Calu3 (cell line): ENCODE measurements at places on chromosomes 3 and 15. TPM values are rescaled to one million over a fixed set of nuclear protein-coding genes. Genes with fewer than 3 reads are reported as not detected.
A peak's percentile ranks its signal among the peaks of the same experiment; 100 is the strongest.

DNA sequence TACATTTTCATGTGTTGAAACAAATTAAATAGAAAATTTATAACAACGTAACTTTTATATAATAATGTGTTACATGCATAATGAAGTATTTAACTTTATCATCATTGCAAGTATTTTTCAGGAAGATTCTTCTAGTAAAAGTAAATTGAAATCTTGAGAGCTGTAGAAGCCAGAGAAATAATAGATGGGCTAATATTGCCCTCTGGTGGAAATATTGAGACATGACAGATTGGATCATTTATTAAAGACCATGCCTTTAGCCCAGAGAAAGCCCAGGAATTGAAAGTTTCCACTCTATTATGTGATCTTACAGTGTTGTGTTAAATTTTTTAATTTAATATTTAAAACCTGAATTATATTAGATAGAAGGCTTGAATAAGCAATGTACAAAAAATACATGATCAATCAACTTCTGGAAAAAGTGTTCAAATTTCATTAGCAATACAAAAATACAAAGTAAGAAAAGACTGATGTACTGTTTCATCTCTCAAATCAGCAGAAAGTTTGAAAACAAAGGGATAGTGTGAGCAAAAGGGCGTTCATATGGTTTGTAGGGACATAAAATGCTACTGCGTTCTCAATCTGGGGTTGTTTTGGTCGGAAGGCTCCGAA, 52.7 kb upstream of the SPTSSB start:
- H3K27me3 ChIP-seq = no peaks in the 10 kb centered on the region
- no peak overlapping the region for H3K27ac ChIP-seq
- no peak for DNase-seq
- H3K4me1 ChIP-seq = peaks cover 9% of the 10 kb centered on the region
- H3K4me3 ChIP-seq = no peak overlapping the region

Gene PBRM1
- total RNA-seq = 48.5 and 54.9 TPM in 2 replicates

GRCh38 chr15:55320238-55320550, 1.2 kb downstream of the PIGB start:
- no peak overlapping the region for H3K27ac ChIP-seq
- peak overlapping the region; percentile 98 for H3K4me3 ChIP-seq

Gene TGM4
- 0.14 and 0.39 TPM in 2 replicates for total RNA-seq

DNA sequence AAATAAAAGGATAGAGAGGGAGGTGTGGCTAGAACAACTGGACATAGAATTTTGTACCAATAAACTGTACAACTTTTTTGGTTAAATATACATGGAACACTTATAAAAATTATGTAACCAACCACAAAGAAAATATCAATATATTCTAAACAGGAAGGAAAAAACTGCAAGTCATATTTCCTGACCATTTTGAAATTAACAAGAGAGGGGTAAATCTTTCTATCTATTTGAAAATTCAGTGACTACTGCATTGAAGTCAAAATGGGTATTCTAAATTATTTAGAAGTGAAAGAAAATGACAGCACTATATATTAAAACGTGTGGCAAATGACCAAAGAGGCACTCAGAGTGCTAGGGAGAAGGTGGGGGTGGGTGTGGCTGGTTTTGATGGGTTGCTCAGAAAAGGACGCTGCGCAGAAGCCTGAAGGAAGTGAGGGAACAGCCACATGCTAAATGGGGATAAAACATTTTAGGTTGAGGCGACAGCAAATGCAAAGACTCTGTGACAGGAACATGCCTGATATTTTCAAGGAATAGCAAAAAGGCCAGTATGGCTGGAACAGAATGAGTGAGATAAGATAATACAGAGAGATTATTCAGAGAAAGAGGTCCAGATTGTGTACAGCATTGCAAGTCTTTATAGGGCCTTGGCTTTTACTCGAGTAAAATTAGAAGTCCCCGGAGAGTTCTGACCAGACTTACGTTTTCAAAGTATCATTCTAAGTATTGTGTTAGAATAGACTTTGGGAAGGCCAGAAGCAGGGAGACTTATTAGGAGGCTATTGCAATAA, 41.1 kb downstream of the ERICH6 start:
- H3K27me3 ChIP-seq = peaks cover 20% of the 10 kb centered on the region
- H3K27ac ChIP-seq = no peak overlapping the region
- DNase-seq = no peak
- no peaks in the 10 kb centered on the region for H3K4me1 ChIP-seq

Gene LRRC31
- total RNA-seq = 2.8 and 3.3 TPM in 2 replicates

DNA sequence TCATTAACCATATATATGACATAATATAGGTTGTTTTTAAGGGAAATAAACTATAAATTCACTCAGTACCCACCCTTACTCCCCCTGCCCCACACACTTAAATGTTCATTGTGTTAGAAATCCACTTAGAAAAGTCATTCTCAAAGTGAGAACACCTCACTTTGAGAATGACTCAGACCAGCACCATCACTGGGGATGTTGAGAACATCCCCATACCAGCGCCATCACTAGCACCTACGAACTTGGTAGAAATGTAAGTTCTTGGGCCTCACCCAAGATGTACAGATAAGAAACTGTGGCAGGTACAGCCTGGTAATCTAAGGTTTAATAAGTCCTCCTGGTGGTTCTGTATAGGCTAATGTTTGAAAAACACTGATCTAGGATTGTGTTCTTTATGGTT, 362.6 kb downstream of the LPP start:
- DNase-seq = no peak
- no peaks in the 10 kb centered on the region for H3K36me3 ChIP-seq
- no peak overlapping the region for H3K4me3 ChIP-seq
- peaks cover 8% of the 10 kb centered on the region for H3K4me1 ChIP-seq
- no peak overlapping the region for H3K27ac ChIP-seq

DNA sequence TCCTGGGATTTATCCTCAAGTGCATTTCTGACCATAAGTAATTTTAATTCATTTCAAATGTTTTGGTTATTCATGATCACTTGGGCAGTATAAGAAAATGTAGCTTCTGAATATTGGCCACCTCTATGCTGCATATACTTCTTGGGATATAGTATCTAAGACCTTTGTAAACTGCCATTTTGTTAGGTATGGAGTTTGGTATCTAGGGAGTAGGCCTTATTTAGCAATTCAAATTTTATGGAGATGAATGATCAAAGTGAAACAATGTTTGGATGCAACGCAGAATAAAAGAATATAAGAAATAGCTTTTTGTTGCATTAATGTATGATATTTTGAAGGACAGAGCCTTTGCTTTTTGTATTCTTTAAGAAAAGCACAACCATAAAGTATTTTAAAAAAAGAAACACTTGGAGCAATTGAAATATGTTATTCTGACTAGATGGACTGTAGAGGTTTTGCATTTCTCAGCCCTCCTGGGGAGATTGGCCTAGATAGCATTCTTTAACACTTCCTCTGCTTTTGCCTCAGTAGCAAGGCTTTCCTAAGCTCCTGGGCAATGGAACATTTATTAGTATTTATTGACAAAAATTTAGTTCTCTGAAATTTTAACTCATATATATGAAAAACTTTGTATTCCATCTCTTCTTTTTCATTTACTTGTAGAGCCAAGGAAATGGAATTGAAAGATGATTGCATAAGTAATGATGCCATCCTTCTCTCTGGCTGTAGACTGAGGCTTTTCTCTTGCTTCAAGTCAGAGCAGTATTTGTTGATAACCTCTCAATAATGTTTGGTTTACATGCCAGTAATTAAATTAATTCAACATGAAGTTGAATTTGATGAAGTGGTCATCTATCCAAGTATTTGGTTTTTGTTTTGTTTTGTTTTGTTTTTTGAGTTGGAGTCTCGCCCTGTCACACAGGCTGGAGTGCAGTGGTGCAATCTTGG, 61.8 kb upstream of the UTS2B start:
- H3K36me3 ChIP-seq = peaks cover 24% of the 10 kb centered on the region
- no peak for DNase-seq
- no peaks in the 10 kb centered on the region for H3K27me3 ChIP-seq
- H3K4me3 ChIP-seq = no peak overlapping the region

GRCh38 chr15:96428742-96429141, 98.2 kb downstream of the NR2F2 start:
- H3K27ac ChIP-seq = no peak overlapping the region
- no peaks in the 10 kb centered on the region for H3K36me3 ChIP-seq

GRCh38 chr15:39432026-39432425, 148.9 kb upstream of the THBS1 start:
- no peaks in the 10 kb centered on the region for H3K36me3 ChIP-seq
- H3K4me1 ChIP-seq = peaks cover 12% of the 10 kb centered on the region
- DNase-seq = no peak

DNA sequence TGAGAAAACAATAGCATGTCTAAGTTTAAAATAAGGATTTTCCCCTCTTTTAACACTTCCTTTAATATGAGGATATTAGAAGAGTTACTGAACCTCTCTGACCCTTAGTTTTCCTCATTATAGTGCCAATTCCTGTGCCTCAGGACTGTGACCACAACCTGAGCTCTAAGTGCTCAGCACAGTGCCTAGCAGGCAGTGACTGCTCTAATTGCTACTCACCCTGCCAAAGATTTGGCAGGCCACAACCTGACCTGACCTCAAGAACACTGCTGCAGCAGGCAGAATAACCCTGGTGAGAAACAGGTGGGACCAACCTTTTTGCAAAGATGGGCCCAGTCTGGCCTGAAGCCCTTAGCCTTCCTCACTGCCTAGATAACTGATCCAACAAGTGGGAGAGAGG, 35.7 kb downstream of the NBEAL2 start:
- H3K36me3 ChIP-seq = peaks cover 32% of the 10 kb centered on the region
- H3K27ac ChIP-seq = no peak overlapping the region
- DNase-seq = no peak
- no peak overlapping the region for H3K4me3 ChIP-seq

DNA sequence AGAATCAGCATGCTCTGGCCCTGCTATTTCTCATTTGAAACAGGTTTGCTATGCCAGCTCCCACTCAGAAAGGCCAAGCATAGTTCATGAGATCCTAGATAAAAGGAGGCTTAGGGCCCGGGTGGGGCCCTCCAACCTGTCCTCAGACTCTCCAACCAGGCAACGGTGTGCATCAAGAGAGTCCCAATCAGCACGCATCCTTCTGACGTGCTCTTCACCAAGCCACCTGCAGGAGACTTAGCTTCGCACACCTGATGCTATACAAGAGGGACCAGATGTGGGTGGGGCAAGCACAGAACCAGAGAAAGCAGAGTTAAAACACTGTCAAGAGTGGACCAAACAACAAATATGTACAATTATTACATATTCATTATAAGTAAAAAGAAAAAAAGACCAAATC, 17.3 kb downstream of the STIMATE start:
- H3K36me3 ChIP-seq = no peaks in the 10 kb centered on the region
- H3K27ac ChIP-seq = no peak overlapping the region
- no peaks in the 10 kb centered on the region for H3K27me3 ChIP-seq
- H3K4me3 ChIP-seq = no peak overlapping the region

GRCh38 chr3:122100083-122100482, 44.9 kb downstream of the CD86 start:
- H3K27me3 ChIP-seq = no peaks in the 10 kb centered on the region
- no peak for DNase-seq
- no peak overlapping the region for H3K27ac ChIP-seq
- H3K4me3 ChIP-seq = no peak overlapping the region
- H3K4me1 ChIP-seq = peaks cover 19% of the 10 kb centered on the region

DNA sequence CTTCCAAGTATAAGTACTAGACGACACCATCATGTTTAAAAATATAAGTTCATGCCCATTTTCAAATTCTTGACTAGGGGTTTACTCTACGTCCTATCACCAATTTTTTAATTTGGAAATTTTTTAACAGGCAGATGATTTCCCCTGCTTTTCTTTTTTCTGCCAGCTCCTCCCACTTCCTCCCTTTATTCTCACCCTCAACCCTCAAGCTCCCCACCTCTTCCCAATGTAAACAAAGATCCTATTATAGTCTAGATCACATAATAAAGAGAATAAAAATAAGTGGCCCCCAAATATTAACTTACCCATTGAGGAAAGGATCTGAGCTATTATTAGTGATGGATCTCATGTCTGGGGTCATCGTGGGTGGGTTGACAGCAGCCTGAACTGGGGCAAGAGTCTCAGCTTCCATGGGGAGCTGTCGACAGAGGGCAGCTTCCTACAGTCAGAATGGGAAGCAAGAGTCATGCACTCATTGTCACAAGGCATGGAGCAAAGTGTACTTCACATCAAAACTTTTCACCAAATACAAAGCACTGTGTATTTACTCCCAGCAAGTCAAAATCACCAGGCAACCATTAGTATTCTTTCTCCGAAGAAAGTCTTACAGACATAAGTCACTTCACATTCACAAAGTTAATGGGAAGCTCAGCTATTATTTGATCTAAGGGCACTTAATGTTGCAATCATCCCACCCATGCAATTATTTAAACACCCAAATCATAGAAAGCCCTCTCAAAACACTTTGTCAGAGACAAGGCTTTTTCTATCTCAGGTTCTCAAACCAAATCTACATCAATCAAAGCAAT, 53.2 kb downstream of the TM4SF4 start:
- H3K4me3 ChIP-seq = no peak overlapping the region
- no peak for DNase-seq
- H3K27ac ChIP-seq = peak overlapping the region; percentile 75
- peaks cover 32% of the 10 kb centered on the region for H3K4me1 ChIP-seq

GRCh38 chr3:176159796-176160195, 1037.5 kb downstream of the TBL1XR1 start:
- H3K4me1 ChIP-seq = peaks cover 17% of the 10 kb centered on the region
- H3K27me3 ChIP-seq = no peaks in the 10 kb centered on the region
- no peaks in the 10 kb centered on the region for H3K36me3 ChIP-seq

DNA sequence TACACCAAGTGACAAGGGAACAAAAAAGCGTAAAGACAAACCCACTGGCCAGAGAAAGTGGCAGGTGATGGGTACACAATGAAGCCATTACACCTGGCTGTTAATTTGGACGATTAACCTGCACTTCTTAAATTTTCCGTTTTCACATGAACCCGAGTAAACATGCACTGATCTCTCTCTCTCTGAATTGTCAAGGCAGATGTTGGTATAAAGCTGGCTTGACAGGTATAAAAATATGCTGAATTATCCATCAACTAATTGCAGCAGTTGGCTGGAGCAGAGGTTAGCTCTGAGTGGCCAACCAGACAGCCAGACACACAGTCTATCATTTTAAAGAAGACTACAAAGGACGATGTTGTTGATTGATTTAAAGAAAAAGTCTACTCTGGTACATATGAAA, 561.7 kb upstream of the ALCAM start:
- H3K27me3 ChIP-seq = no peaks in the 10 kb centered on the region
- no peak overlapping the region for H3K4me3 ChIP-seq
- H3K27ac ChIP-seq = no peak overlapping the region
- DNase-seq = no peak
- peaks cover 13% of the 10 kb centered on the region for H3K4me1 ChIP-seq

GRCh38 chr3:43001094-43001553, 22.0 kb downstream of the GASK1A start:
- no peak for DNase-seq
- H3K4me3 ChIP-seq = no peak overlapping the region
- H3K36me3 ChIP-seq = no peaks in the 10 kb centered on the region
- H3K27ac ChIP-seq = no peak overlapping the region
- H3K27me3 ChIP-seq = peaks cover 47% of the 10 kb centered on the region

- H3K4me3 ChIP-seq = no peak overlapping the region
- H3K27me3 ChIP-seq = no peaks in the 10 kb centered on the region
- DNase-seq = no peak
- H3K36me3 ChIP-seq = no peaks in the 10 kb centered on the region
- no peaks in the 10 kb centered on the region for H3K4me1 ChIP-seq
- no peak overlapping the region for H3K27ac ChIP-seq
These were observed 204.0 kb downstream of the PLCL2 start for GRCh38 chr3:17088602-17089313.

Gene ZNF774
- 6.2 and 10.4 TPM in 2 replicates for total RNA-seq
